Cardiac muscle cell (in vitro differentiated cells and primary cell): ENCODE measurements at places on chromosomes 12 and 14. TPM values are rescaled to one million over a fixed set of nuclear protein-coding genes. Genes with fewer than 3 reads are reported as not detected.

The STAB2 gene
- total RNA-seq = under 0.01 and 0.03 TPM in 2 replicates

The AQP2 gene
- not detected in 2 replicates for total RNA-seq

DNA sequence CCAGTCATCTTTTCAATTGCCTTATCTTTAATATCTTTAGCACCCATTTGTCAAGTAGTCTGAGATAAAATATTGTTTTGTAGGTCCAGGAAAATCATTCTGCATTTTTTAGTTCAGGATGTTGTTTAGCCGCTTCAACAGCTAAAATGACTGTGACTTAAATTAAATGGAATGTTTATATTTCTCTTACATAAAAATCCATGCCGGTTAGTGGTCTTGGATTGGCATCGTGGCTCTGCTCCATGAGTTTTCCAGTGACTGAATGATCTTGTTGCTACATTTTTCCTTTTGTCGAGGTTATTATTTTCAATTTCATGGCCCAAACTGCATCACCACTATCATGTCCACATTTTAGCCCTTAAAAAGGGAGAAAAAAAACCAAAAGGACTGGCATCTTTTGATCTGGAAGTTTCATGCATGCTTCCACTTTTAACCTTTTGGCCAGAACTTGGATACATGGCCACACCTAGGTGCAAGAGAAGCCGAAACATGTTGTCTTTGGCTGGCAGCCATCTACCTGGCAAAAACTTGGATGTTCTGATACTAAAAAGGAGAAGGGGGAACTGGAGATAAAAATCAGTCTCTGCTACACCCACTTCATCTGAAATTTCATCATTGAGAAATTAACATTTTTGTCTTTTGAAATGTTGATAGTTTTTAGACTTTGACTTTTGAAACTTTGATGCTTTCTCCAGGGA is 142.4 kb downstream of the OTOGL start:
- peak overlapping the region; percentile 88 for H3K27ac ChIP-seq
- H3K27me3 ChIP-seq = no peaks in the 10 kb centered on the region
- H3K4me1 ChIP-seq = peaks cover 27% of the 10 kb centered on the region
- peaks cover 7% of the 10 kb centered on the region for H3K36me3 ChIP-seq
- no peak for DNase-seq

GRCh38 chr14:63573581-63573980 is 30.4 kb upstream of the PPP2R5E start:
- H3K27me3 ChIP-seq = no peaks in the 10 kb centered on the region
- no peaks in the 10 kb centered on the region for H3K4me1 ChIP-seq
- H3K27ac ChIP-seq = no peak overlapping the region
- peak; percentile 9 for DNase-seq
- H3K4me3 ChIP-seq = no peak overlapping the region
- no peaks in the 10 kb centered on the region for H3K36me3 ChIP-seq
